ENCODE measurements at places on chromosomes 1 and 21.

DNA sequence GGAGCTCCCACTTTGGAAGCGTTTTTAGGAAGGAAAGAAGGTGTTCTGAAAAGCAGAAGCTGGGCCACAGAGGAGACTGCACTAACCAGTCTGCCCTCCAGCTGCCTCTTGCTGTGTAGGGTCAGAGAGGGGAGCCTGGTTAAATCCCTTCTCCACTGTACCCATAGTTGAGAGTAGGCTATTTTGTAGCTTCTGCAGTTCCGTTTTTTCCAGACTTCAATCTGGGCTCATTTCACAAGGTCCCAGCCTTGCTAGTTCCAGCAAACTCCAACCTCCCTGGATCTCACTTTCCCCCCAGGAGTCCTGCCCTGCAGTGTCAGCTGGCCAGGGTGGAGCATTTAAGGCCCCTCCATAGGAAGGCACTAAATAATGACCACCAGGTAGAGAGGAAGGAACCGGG, 11.0 kb downstream of the TNN start:
- DNase-seq = no peak

GRCh38 chr1:53011175-53011574, 50.8 kb upstream of the PODN start:
- no peak for DNase-seq

DNA sequence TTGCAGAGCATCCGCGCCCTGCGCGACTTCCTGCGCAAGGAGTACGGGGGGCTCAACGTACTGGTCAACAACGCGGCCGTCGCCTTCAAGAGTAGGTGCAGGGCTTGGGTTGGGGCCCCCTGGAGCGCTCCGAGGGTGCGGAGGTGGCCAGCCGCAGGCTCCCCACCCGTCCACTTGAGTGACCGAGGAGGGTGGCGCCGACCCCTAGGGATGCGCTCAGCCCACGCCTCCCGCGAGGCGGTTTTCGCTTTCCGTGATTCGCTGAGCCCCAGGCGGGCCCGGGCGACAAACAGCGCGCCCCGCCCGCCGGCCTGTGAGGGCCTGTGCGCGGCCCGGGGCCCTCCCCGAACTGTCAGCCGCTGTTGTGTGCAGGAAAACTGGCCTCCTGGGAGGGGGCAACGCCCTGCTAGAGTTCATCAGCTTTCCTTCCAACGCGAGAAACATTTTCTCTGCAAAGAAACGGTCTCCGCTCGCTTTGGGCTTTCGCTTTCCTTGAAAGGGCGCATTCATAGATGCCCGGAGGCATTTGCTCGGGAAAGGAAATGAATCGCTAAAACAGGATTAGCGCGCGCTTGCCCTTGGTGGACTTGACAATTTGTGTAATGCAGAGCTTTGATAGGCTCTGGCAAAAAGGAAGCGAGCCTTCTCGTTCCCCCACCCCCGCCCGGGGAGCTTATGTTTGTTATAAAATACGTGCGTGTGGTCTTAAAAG, 668 bp downstream of the CBR3 start:
- no peak for DNase-seq

DNA sequence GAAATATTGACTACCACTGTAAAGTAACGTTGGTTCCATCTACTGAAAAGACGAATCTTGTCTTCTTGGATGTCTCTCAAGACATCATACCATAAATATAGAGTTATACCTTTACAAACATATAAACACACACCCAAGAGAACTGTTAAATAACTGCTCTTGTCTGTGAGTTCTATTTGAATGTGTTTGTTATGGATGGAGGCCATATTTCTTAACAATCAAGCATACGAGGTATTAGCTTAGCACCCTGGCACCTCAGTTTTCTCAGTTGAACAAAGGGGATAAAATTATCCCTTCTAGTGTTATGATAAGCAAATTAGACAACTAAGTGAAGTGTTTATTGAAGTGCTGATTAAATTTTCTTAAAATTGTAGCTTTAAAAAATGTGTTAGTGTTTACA, 336.6 kb upstream of the ZRANB2 start:
- no peak for DNase-seq

DNA sequence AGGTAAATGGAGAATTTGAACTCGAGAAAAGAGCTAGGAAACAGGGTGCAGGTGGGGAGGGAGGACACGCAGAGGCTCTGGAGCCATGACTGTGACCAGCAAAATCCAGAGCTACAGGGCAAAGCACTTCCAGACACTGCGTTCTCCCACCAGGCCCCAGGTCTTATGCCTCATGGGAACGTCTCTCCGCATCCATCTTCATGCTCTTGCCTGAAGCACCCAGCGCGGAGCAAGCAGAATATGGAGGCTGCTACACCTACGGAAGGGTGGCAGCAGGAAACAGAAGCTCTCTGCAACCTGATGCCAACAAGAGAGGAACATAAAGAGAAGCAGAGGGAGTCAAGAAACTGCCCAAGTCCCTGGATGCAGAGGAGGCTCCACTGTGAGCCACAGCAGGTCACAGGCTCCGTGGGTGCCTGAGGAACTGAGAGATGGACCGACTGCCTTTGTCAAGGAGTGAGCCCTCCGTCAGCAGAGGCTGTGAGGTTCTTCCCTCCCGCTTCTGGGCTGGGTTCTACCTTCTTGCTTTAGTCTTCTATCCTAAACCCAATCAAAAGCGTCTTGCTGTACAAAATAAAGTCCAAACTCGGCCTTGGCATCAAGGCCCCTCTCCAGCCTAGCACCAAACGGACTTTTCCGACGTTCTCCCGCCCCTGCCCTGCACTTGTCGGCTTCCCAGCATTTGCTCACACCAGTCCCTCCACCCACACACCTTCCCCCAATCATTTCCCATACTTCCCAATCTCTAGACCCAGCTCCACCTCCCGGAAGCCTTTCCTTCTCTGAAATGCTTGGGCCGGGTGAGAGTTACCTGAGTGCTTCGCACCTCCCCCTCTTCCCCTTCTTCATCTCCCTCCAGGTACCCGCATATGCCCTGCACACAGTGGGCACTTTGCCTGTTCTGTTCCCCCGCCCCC, 930 bp downstream of the DHCR24 start:
- no peak for DNase-seq

DNA sequence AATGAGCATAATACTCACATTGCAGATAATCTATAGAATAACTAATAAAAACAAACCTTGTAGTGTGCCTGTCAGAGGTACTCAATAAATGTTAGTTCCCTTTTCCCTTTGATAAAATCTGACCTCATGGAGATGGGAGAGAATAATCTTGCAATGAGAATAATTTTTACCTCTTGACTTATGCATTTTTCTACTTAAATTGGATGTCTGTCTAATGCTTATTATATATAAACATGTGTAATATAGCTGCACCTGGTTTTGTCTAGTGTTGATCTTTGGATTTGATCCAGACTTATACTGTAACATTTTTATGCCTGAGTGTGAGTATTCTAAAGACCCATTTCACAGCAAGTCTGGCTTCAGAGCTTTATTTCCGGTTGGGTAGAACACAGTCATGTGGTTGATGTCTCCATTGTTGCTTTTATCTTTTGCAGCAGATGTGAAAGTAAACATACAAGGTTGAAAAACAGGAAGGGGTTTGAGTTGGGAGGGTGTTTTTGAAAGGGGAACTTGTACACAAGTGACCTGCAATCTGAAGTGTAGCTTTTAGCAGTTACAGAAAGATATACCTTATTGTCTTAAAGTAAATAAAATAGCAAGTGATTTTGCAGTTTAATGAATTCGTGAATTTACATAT, 12.4 kb downstream of the EPB41 start:
- DNase-seq = no peak

GRCh38 chr1:218669431-218669830, 324.3 kb downstream of the TGFB2 start:
- no peak for DNase-seq

DNA sequence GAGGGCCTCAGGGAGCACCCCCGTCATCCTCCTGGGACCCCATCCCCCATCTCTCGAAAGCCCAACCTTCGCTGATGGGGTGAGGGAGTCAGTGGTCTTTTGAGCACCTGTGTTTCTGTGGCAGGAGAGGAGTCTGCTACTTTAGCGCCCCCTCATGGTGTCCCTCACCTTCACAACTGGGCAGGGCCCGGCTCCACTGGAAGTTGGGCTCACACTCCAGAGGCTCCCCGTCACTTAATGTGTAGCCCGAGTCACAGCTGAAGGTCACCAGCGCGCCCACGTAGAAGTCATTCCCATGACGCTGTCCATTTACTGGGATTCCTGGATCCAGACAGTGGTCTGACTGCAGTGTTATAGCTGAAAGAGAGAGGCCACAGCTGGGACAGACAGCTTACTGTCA, 139.5 kb upstream of the HMGB4 start:
- DNase-seq = no peak

DNA sequence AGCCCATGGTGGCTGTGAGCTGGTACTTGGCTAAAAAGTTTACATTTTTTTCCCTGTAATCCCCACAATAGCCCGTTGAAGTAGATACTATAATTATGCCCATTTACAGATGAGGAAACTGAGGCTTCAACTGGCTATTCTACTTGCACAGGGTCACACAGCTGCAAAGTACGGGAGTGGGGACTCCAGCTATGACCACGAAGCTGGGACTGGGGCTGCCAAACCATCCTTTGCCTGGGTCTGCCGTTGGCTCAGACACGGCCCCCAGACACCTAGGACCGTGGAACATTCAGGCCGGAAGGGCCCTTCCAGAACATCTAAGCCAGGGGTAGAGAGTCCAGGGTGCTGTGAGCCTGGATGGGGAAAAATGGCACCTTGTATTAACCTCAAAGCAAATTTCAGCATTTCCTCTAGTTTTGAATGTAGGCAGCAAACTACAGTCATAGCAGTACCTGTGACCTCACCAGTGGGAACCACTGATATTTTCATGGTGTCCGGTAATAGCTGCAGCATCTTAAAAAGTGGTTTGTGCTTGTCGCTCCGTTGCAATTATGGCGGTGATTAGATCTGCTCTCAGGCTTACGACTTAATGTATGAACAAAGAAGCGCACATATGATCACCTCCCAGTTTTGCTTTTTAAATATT, 4.3 kb downstream of the TP73 start:
- DNase-seq = no peak

DNA sequence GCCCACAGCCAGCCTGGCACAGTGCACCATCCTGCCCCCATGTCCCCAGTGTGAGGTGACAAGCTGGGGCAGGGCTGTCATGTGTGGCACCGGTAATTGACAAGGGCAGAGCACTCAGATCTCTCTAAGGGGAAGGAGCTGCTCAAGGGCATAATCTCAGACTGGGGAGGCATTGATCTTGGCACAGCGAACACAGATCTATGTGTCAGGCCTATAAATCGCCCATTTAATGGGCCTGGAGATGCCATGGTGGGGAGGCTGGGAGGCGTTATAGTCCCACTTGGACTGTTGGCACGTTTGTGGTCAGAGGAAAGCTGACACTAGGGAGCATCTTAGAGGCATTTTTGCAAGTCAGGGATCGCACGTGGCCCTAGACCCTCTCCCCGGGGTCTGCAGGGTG, 594.1 kb downstream of the PTPRU start:
- DNase-seq = no peak

DNA sequence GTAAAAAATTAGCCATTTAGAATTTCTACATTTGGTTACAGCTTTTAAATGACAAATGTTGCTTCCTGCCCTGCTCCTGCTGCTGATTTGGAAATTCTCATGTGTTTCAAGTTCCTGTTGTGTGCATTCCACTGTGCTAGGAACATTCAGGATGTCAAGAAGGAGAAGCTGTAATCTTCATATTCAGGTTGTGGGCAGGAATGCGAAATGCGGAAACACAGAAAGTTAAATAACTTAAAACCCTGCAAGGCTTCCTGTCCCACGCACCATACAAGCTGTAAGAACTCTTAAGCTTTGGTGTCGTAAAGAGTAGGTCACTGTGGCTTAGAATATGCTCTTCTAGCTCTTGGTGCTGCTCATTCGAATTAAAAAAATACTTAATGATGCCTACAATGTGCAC, 52.6 kb downstream of the S100B start:
- no peak for DNase-seq

- no peak for DNase-seq
These were observed 92.7 kb downstream of the LEPR start for GRCh38 chr1:65512967-65513780.

- no peak for DNase-seq
These were observed 360.7 kb downstream of the MRPL39 start for GRCh38 chr21:25246546-25246945.

- DNase-seq = no peak
These were observed at the start of gene ZBTB8A for GRCh38 chr1:32538887-32539583. TSS of gene ZBTB8A (plus strand) at chr1:32539427. CDS start at chr1:32592932, 53,505 bp downstream.

DNA sequence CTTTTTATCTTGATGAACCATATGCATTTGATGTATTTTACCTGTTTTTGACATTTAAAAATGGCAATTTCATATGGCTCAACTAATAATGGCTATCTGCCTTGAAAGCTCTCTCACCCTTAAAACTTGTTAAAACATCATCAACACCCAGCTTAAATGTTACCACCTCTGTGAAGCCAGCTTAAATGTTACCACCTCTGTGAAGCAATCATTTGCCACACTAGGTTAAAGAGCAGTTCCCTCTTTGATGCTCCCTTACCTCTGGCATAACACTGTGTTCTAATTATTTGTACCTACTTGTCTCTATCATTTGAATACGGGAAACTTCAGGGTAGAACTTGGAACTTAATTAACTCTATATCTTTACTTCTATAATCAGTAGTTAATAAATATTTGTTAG, 182.0 kb downstream of the LHX8 start:
- no peak for DNase-seq

DNA sequence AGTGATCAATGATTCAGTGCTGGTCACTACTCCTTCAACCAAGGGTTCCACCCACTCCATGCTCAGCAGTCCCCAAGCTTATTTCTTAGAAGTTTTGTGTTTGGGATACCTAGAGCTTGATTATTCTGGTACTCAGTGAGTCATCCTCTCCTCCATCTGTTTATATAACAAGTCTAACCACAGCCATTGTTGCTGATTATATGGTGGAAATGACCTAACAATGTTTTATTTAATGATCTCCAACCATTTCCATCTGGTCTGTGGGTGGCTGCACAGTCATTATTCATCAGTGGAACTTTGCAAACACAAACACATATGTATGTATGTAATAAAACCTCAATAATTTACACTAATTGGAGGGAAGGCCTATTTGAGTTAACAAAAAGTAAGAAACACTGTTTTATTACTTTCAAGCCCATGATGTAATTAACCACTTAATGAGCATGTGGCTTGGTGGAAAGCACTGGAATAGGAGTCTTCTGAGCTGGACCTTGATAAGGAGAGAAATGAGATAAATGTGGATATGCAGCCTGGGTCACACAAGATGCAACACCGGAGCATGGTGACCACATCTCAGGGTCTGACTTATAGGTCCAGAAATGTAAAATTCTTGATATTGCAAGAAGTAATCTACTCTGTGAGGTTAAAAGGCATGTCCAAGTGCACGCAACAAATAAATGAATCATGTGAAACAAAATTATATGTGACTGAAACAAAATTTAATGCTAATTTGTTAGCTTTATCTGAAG, 99.0 kb upstream of the WLS start:
- DNase-seq = no peak

- no peak for DNase-seq
These were observed 664.2 kb downstream of the PTPRC start for GRCh38 chr1:199303035-199303434.

DNA sequence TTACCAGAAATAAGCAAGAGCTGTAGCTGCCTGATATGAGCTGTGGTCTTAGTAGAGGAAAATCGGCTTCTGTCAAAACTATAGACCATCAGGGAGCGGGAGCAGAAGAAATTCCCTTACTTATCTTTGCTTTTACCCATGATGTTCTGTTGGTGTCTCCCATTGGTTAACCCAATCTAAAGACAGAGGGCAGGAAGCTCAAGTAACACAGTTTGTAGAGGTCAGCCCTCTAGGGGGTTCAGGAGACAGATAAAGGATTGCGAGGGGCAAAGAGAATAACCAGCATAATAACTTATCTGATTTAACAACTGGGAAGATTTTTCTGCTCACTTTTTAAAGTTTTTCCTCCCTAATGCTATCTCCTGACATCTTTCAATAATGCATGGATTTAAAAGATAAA, 142.4 kb downstream of the NTMT2 start:
- DNase-seq = no peak

Measured in stimulated activated CD8-positive, alpha-beta memory T cell treated with anti-CD3 and anti-CD28 coated beads, Interleukin-4, amount 100 ng/mL, for 4 hours (primary cell).